Uterus (tissue), 4 donors: ENCODE measurements at places on chromosomes 5 and 9.

- DNase-seq: peak; percentile 29
Observed at GRCh38 chr5:169945831-169946261, 34.4 kb downstream of the INSYN2B start.

- no peak for DNase-seq
Observed at GRCh38 chr9:35000535-35001284, 11.2 kb downstream of the DNAJB5 start.

DNA sequence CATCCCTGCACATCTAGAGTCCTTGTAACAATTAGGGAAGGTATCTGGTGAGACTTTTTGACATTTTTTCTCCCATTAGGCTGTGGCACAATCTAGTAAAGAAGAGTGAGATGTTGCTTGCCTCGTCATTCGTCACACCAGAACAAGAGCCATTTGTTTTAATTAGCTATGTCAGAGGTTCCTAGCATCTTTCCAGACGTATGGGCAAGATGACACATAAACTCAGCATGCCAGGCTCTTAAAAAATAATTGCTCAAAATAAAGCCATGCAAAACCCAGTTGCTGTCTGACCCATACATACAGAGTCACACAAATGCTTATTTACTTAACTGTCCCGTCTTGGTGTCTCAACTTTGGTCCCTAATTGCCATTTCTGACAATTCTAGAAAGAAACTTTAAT, 125.9 kb downstream of the TRPM3 start:
- no peak for DNase-seq

- DNase-seq: no peak
Observed at GRCh38 chr9:132546148-132547051, 36.0 kb upstream of the BARHL1 start.

GRCh38 chr5:111224561-111225345, 569 bp downstream of the CAMK4 start:
- DNase-seq: no peak

DNA sequence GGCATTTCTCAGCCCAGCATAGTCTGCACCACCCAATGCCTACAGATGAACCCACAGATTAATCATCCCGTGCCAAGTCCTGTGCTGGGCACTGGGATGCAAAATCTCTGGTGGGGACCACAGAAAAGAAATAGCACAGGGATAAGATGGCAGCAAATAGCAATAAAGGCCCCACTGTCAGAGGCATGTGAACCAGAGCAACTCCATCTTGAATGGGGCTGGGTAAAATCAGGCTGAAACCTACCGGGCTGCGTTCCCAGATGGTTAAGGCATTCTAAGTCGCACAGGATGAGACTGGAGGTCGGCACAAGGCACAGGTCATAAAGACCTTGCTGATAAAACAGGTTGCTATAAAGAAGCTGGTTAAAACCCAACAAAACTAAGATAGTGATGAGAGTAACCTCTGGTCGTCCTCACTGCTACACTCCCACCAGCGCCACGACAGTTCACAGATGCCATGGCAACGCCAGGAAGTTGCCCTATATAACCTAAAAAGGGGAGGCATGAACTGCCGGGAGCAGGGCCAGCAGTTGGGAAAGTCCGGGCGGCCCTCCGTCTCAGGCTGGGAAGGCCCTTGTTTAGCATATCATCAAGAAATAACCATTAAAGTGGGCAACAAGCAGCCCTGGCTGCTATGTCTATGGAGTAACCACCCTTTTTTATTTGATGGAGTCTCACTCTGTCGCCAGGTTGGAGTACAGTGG, 65.2 kb downstream of the C9orf50 start:
- peak; percentile 64 for DNase-seq

GRCh38 chr9:99050924-99051323, 54.0 kb upstream of the TGFBR1 start:
- DNase-seq: no peak

GRCh38 chr5:135430135-135430437, 17.1 kb downstream of the DCANP1 start:
- DNase-seq: no peak

DNA sequence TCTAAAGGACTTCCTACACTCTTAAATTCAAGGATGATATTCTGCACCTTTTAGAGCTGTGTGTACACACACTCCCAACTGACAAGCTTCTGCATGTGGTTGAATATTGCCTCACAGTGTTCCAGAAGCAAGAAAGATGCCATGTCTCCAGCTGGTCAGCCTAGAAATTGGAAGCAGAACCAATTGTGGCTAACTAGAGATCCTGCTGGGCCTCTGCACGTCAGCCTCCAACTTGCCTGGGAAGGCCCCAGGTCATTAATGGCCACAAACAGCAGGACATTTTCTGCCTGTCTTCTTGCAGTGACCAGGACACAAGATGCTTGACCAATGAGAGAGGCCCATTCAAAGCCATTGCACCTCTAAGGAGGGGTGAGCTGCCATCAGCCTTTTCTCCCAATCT, 571.9 kb upstream of the BRINP1 start:
- DNase-seq: no peak

- no peak for DNase-seq
Observed at GRCh38 chr5:18771097-18771610, 1136.9 kb downstream of the TAF11L14 start.

DNA sequence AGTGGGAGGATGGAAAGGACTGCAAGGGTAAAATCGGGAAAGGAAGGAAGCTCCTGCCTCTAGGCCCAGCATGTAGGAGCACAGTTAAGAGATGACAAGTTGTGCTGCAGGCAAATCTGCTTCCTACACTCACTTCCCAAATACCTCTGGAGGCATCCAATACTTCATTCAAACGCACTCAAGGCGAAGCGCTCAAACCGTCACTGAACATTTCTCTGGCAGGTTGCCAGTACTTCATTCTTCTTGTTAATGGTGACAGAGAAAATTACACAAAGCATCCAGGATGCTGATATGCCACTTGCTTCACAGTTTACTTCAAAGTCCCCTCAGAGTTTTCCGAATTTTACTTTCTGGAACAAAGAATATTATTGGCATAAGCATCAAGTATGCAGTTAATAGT, 59.8 kb downstream of the NREP start:
- DNase-seq: no peak

GRCh38 chr5:150461231-150461630, 11.7 kb upstream of the RPS14 start:
- DNase-seq: no peak

DNA sequence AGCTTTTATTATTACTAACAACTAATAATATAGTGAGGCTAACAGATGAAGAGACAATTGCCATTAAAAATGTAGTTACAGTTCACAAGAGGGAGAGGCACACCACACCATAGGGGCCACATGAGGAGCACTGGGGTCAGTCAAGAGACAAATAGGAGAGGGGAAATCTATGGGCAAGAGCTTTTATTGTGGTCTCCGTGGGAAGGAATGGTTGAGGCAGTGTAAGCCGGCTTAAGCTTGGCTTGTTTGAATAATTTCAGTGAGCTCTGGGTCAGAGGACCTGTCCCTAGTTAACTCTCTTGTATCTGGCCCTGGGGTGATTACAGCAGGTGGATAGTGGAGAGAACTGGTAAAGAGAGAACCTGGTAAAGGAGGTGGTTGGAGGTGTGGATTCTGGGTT, 35.3 kb downstream of the OGN start:
- no peak for DNase-seq

DNA sequence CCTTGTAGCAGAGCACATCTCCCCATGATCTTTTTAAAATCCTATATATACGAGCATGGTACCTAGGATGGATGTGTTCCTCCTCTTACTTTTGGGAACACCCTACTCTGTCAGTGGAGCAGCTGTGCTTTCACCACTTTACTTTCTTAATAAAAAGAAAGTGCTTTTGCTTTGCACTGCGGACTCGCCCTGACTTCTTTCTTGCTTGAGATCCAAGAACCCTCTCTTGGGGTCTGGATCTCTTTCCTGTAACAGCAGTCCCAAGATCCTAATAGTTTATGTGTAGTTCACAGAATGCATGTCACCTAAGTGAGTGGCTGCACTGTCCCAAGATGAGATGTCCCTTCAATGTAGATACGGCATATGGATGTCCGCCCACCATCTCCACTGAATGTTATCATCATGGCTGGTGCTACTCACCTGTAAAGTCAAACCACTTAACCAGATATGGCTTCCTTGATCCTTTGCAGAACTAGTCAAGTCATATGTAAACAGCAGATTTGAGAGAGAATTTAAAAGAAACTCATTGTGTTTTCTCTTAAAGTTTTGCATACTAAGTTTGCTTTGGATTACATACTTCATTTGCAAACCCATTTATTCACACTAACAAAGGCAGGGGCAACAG, 1.9 kb downstream of the FGF1 start:
- no peak for DNase-seq

DNA sequence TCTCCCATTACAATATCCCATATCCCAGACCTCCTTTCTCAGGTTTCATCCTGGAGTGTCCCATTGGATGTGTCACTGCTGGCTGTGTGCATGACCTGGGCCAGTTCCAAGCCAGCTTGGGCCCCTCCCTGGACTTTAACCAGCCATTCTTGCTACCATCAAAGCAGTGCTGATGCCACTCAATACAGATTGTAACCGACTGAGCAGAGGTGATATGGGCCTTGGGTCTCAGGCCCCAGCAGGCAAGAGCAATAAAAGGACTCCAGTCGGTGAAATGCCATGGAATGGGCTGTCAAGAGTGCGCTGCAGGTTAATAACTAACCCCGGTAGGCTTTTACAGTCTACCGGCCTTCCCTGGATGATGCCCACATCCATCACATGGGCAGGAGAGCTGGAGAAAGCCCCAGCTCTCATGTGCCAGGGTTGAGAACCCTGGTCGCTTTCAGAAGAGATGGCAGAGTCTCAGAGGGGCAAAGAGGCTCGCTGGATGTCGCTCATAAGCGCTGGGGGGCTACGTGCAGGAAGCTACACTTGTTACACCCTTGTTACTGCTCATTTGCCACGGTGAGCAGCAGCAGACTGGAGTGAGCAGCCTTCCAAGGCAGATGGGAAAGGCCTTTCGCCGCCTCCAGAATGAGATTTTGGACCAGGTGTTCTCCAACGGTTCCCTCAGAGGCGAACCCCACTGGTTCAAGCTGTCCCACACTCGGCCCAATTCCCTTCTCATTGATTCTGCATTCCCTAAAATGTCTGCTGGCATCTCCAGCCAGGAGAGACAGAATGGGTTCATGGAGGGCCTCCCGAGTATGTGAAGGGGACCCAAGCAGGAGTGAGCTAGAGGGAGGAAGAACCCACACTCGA, 13.2 kb downstream of the EPB41L4B start:
- no peak for DNase-seq

DNA sequence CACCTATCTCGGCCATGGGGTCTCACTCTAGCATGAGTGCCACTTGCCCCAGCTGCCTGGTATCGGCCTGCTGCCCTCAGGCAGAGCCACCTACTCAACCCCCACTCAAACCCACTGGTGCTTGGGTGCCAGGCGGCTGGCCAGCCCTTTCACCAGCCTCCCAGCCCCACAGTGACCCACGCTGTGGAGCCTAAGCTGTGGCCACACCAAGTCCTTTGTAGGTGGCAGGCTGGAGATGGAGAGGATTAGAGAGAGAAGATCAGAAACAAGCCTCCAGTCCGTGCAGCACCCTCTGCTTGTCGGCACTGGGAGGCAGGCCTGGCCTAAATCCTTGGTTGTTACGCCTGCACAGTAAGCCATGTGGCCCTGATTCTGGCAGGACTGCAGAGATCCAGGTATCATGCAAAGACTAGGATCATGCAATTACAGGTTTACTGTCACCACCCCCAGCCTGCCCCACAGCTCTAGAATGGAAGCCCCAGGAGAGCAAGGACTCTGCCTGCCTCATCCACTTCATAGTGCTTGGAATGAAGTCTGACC, 171.7 kb downstream of the COL23A1 start:
- DNase-seq: no peak

GRCh38 chr5:109767184-109767995, 77.7 kb downstream of the MAN2A1 start:
- DNase-seq: no peak

GRCh38 chr5:31863991-31864411, 225.1 kb downstream of the PDZD2 start:
- no peak for DNase-seq

- no peak for DNase-seq
Observed at GRCh38 chr5:170482511-170482910, 21.3 kb upstream of the KCNIP1 start.

- DNase-seq: no peak
Observed at GRCh38 chr9:265209-265870, 50.7 kb downstream of the DOCK8 start.

GRCh38 chr9:118882684-118883083, 486.6 kb downstream of the BRINP1 start:
- DNase-seq: no peak
